Astrocyte of the hippocampus (primary cell): ENCODE measurements at places on chromosomes 13 and 19.

DNA sequence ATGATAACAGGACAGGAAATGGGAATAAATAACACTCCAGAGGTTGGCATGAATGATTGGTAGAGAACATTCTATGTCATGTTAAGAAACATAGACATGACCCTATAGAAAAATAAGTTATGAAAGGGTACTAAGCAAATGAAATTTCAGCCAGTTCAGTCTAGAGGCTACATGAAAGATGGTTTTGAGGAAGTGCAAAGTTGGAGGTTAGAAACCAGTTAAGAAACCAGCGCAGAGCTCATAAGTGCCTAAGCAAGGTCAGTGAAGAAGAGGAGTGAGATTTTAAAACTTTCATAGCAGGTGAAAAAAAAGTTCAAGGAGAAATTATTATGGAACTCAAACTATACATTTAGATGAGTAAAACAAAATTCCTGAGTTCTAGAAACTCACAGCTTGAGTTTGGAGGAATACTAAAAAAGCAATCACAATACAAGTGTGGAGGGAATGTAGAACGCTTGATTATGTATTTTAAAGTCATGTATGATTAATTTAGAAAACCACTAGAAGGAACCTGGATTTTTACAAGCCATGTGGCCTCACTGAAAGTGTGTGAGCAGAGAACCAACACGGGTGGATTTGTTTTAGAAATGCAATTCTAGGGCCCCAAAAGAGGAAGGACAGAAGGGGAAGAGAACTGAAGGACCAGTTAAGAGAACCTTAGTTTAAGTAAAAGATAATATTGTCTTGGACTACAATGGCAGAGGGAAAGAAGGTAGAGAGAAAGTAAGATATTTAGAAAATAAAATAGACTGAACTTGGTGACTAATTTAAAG, 162.4 kb downstream of the PCDH20 start:
- no peak for DNase-seq

DNA sequence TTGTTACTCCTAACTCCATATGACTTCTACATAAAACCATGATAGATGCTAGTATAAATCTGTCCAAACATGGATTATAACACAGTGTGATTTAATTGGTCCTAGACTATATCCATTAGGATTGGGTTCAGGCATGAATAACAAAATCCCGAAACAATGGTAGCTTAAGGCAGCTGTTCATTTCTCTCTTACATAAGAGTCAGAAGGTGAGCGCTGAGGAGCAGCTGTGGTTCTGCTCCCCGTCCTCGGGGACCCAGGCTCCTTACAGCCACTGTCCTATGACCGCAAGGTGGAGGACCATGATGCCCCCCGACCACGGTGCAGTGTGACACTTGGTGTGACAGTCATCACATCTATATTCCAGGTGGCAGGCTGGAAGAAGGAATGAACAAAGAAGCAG, 145.8 kb downstream of the SLC7A1 start:
- DNase-seq, result no peak

- DNase-seq, result peak; percentile 23
Measured at GRCh38 chr13:99226513-99226912, 25.9 kb downstream of the UBAC2 start.

GRCh38 chr13:109697936-109698335, 88.4 kb downstream of the IRS2 start:
- DNase-seq, result no peak

GRCh38 chr13:79749984-79750551, 269.1 kb downstream of the NDFIP2 start:
- peak; percentile 87 for DNase-seq

GRCh38 chr19:34366738-34367623, 2.0 kb downstream of the GPI start:
- peak; percentile 44 for DNase-seq

DNA sequence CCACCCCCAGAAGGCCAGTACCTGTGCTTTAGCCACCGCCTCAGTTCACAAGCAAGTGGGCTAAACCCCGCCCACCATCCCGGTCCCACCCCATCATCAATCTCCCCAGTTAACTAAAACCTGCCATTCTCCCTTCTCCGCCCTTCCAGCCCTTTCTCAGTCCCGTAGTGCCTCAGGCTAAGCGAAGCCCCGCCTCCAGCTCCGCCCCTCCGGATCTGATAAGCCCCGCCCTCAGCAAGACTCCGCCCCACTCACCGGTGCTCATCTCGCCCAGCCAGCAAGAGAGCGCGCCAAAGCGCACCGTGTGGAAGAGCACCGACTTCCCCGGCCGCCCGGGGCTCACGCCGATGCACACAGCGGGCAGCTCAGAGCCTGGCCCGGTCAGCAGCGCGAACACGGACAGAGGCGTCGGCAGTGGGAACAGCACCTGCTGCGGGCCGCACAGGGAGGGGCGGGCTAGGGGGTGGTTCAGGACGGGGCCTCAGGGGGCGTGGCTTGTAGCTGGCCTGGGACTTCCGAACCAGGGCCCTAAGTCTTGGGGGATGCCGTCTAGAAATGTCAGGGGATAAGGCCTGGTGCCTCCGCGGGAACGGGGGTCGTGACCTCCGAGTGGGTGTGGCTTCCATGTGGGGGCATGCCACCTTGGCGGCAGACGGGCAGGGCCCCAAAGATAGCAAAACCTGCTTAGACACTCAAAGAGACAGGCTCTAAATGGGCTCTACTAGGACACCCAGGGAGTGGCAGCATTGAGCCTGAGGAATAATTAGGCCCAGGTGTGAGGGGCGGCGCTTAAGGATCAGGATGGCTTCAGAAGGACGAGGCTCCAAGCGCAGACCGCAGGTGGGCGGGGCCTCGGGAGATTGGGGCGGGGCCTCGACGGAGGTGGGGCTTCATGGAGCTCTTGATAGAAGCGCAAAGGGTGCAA, 21.4 kb downstream of the MAP4K1 start:
- peak; percentile 17 for DNase-seq

DNA sequence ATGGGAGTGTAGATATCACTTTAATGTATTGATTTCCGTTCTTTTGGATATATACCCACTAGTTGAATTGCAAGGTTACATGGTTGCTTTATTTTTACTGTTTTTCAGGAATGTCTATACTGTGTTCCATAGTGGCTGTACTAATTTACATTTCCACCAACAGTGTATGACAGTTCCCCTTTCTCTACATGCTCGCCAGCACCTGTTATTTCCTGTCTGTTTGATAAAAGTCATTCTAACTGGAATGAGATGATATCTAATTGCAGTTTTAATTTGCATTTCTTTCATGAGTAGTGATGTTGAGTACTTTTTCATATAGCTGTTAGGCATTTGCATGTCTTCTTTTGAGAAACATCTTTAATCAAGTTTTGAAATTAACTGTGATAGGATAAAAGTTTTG, 818.6 kb downstream of the SLITRK6 start:
- no peak for DNase-seq

DNA sequence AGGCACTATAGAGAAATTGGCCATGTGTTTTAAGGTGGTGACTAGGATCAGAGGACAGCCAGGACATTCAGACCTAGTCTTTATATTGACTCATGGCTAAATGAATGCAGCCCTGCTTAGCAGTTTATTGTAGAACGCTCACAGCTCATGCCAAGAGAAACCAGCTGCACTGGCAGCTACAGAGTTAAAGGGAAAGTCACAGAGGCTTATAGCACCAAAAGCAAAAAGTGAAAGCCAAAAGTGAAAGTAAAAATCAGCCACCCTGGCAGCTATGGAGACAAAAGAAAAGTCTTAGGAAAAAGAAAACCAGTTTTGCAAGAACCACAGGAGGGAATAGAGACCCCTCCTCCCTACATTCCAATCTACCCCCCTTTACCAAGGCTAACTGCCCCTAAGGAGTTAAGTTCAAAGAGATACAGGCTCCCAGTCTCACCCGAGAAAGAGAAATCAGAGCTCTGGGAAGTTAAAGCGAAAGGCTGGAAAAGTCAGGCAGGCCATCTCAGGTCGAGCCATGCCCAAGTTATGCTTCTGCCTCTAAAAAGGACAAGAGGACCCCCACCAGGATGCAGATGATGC, 99.0 kb downstream of the ZNF429 start:
- DNase-seq, result peak; percentile 69

- no peak for DNase-seq
Measured at GRCh38 chr13:33076001-33076992, 60.1 kb downstream of the KL start.

DNA sequence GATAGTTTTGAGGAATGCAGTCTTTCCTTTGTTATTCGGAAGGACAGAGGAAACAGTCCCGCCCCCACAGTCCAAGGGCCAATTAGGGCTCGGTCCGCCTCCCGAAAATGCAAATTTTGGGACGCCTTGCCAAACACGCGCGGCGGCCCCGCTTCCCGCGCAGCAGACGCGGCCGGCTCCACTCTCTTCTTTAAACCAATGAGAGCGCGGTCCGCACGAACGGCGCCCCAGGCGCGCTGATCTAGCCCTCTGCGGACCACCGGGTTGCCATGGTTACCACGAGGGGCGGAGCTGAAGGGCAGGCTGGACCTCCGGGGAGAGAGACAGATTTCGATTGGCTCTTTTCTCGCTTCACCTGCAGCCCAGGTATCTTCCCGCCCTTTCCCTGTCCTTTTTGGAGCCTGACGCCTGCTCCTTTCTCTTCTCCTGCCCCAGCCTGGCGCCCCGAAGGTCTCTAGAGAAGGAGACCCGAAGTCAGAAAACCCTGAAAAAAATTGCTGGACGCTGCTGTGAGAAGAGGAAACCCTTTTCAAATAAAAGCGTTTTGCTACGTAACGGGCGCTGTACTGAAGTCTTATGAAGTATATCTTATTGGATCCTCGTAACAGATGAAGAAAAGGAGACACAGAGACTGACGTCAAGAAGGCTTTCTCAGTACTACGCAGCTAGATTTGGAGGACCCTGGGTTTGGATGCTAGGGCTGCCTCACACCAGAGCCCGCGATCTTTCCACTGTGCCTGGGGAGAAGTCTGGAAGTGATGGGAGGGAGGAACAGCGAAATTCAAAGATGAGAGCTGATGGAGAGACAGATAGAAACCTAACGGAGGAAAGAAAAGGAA, 2.0 kb downstream of the PTH2 start:
- peak; percentile 76 for DNase-seq

- DNase-seq, result no peak
Measured at GRCh38 chr13:21443171-21443570, 15.9 kb downstream of the ZDHHC20 start.

DNA sequence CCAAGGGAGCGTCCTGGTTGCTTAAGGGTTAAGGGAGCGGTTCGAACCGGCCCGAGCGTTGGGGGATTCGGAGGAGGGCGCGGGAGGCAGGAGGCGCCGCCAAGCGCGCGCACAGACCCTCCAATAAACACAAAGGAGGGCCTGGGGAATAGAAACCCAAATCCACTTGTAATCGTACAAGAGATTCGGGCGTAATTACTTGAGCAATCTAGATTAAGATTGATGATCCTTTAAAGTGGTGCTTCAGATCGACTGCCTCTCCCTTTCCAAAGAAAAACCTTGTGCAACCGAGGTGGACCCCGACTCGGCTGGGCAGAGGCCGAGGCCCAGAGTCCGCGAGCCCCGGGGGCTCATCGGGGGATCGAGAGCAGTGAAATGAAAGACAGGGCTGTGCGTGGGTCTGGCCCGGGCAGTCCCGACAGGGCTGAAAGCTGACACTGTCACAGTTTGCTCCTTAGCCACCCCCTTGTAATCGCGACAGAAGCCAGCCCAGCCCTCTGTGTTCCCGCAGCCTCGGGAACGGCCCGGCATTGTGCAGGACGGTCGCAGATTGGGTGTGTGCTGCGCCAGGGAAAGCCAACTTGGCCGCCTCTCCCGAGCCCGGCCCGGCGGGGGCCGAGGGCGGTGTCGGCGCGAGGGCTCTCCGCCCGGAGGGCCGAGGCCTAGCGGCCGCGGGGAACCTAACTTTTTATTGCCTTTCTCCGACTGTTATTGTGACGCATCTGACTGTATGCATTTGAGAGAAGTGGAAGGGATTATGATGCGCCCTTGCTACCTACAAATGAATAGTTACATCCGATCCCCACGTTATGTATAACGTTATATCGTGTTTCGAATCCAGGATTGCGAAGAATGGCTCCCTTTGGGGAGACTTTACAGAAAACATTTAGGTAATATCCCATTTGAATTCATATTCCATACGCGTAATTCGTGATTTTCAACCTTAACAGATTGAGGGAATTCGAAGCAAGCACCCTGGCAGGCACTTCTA, 5.5 kb downstream of the MAB21L1 start:
- peak; percentile 51 for DNase-seq

GRCh38 chr19:54586397-54586796, 7.0 kb upstream of the LILRA1 start:
- no peak for DNase-seq

DNA sequence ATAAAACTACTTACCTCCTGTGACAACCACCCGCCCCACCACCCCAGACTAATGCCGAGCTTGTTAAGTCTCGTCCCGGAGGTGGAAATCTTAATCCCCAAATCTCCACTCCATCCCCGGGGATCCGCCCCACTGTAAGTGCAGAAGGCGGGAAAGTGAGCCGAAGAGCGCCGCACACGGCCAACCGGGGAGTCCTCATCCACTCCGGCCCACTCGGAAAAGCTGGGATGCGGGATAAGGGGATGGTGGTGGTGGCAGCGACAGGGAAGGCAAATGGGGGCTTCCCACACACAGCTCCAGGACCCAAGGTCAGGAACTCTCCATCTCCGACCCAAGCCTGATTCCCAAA, 621 bp downstream of the FBL start:
- peak; percentile 49 for DNase-seq

- DNase-seq, result peak; percentile 90
Measured at GRCh38 chr19:49664171-49665035, 1.3 kb downstream of the IRF3 start.

- no peak for DNase-seq
Measured at GRCh38 chr19:3942790-3943409, 10.0 kb downstream of the NMRK2 start.

- no peak for DNase-seq
Measured at GRCh38 chr13:61362522-61362921, 53.1 kb downstream of the PCDH20 start.

- peak; percentile 26 for DNase-seq
Measured at GRCh38 chr19:13428352-13428751, 77.9 kb downstream of the CACNA1A start.

GRCh38 chr13:97904059-97904458, 49.4 kb upstream of the IPO5 start:
- DNase-seq, result no peak
